Activated CD4-positive, alpha-beta memory T cell treated with anti-CD3 and anti-CD28 coated beads for 36 hours (primary cell): ENCODE measurements at places on chromosomes 7 and 10. TPM values are rescaled to one million over a fixed set of nuclear protein-coding genes. Genes with fewer than 3 reads are reported as not detected.
A peak's percentile ranks its signal among the peaks of the same experiment; 100 is the strongest.

SYCE1 gene
- total RNA-seq, result not detected

DNA sequence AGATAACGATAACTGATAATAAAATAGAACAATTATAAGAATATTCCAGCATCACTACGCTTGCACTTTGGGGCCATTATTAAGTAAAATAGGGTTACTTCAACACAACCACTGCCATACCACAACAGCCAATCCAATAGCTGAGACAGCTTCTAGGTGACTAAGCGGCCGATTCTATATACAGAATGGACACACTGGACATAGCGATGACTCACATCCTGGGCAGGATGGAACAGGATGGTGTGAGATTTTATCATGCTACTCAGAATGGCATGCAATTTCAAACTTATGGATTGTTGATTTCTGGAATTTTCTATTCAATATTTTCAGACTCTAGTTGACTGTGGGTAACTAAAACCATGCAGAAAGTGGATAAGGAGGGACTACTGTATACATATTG lies 920.9 kb downstream of the LRMDA start:
- DNase-seq, result no peak

DNA sequence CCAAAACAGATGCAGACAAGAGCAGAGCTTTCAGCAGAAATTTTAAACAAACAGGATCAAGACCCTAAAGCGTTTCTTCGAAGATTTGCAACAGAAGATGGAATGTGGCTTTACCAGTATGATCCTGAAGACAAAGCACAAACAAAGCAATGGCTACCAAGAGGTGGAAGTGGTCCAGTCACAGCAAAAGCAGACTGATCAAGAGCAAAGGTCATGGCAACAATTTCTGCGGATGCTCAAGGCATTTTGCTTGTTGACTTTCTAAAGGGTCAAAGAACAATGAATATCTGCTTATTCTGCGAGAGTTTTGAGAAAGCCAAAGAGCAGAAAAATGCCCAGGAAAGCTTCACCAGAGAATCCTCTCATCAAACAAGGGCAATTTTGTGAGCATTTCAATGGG lies 130.4 kb downstream of the MBL2 start:
- DNase-seq, result no peak

KEL gene
- total RNA-seq, result 0.55 TPM

- no peak for DNase-seq
These were observed 37.1 kb upstream of the BICC1 start for GRCh38 chr10:58475322-58476277.

- no peak for DNase-seq
These were observed 51.3 kb upstream of the GSDME start for GRCh38 chr7:24808518-24808917.

DNA sequence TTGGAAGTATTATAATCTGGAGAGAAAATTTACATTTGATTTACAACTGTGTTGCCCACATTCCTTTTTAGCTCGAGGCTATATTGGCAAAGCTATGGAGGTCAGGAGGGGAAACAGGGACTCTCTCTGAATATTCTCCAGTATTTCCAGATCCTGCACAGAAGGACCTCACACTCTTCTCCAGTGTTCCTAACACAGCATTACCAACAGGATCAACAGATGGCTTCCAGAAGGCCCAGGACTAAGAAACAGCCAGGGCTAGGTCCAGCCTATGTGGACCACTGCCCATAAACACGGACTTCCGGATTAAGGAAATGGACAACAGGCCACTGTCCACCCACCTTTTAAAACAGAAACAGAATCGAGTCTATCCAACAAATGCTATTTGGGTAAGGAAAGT lies 65.3 kb downstream of the CHCHD3 start:
- no peak for DNase-seq

ZNF467 gene
- total RNA-seq, result 0.45 TPM

DNA sequence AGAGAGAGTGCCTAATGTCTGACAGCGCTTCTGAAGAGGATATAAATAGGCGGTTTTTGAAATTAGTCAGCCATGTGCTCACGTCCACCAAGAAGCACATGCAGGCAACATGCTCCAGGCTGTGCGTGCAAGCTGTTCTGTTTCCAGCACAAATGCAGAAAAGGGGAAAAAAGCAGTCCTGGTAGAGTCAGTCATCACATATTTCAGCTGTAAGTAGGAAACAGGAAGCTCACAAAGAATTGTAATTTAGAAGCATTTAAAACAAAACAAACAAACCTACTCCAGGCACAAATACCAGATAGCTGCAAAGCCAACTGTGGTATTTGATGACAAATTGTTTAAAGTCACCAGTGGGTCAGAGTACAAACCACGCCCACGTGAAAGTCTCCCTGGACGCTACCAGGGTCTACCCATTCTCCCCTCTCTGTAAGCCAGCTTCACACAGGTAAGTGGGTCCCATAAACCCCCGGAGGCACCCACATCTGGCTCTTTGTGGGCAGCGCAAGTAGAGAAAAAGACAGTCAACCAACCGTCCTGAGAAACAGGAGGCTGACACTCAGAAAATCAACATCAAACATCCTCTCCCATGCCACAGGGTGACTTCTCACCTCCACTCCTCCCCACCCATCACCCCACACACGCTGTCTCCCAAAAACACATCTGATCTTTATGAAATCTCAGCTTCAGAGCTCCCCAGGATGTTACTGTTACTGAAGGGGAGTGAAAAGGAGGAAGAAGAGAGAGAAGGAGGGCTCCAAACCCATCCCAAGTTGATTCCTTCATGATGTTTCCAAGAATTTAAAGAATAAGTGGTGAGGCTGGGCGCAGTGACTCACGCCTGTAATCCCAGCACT lies 186.4 kb downstream of the FAM107B start:
- peak; percentile 82 for DNase-seq

- no peak for DNase-seq
These were observed 26.8 kb upstream of the C7orf33 start for GRCh38 chr7:148563583-148564274.

DNA sequence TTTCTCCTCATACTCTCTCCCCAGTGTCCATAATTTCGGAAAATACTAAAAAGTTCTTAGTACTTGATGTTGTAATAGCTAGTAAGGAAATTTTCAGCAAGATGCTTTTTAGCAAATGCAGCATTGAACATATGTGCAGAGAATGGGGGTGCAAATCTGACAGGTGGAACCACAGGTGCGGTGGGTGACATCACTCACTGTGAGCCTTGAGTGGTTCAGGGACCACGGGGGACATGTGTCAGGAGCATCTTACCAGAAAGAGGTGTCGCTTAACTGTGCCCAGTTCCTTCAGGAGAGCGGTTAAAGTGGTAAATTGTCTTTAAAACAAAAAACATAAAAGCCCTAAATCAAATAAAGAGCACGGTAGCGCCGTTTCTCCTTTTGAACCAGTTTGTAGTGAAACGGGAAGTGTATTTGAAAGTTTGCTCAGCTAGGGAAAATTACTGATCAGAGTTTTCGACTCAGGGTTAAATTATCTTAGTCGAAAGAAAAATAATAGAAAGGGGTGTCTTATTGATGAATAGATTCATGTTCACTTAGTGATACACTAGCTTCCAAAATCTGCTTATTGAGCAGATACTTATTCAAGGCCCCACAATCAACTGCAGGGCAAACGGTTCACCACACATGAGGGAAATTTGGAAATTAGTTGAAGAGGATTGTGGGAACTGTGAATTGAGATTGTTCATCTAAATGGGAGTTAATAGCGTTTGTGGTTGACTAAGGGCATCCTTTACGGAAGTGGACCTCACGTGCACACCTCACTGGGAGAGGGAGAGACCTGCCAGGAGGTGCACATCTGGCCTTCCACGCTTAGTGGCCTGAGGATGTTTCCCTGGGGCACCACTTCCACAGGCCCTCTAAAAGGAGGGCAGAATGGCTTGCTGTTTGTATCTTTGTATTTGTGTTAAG lies 12.7 kb downstream of the CUL1 start:
- no peak for DNase-seq

- DNase-seq, result no peak
These were observed 19.5 kb upstream of the MMP21 start for GRCh38 chr10:125795128-125795527.

GRCh38 chr10:79947083-79947415 lies 1.9 kb downstream of the SFTPD start:
- DNase-seq, result no peak

KLF14 gene
- total RNA-seq, result not detected

DNA sequence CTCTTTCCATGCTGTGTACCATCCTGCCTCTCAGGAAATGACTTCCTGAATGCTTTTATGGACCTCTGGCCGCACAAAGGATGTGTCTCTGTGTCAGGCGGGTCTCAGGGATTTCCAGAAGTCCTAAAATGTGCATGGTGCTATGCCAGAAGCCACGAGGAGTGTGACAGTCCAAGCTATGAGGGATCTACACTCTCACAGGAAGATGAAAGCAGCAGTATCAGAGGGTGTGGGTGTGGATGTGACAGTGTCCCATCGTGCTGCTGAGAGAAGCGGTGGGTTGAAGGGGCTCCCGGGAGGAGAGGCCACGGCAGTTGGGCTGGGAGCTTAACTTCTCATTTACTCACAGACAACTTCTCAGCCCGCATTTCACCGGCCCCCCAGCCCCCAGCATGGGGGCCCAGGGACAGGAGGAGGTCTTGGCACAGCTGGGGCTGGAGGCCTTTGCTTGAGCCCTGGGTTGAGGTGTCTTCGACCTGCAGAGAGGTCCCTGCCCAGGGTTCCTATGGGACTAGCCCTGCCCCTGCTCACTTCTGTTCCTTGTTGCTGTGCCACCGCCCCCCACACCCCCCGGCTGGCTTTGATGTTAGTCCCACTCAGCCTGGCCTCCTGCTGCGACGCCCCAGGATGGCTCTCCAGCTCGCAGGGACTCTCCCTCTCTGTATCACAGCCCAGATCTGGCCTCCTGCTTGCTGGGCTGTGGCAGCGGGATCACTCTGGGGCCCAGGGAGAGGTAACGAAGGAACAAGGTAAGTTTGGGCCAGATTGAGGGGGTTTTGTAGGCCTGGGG lies 30.8 kb upstream of the EMX2 start:
- no peak for DNase-seq

GRCh38 chr10:110679486-110680272 lies 35.5 kb downstream of the RBM20 start:
- no peak for DNase-seq

SPDYE9 gene
- not detected for total RNA-seq

- DNase-seq, result no peak
These were observed 111.9 kb downstream of the ATXN7L1 start for GRCh38 chr7:105764506-105764905.

DNA sequence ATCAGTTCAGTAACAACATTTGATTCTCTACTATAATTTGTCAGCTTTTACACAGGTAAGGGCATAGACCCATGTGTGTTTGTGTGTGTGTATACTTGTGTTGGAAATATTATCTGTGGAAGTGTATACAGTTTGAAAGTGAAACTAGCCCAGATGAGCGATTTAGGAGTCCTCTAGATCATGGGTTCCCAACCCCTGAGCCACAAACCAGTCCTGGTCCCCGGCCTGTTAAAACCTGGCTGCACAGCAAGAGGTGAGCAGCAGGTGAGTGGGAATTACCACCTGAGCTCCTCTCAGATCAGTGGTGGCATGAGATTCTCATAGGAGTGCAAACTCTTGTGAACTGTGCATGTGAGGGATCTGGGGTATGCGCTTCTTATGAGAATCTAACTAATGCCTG lies 1221.5 kb upstream of the SORCS1 start:
- no peak for DNase-seq

DNA sequence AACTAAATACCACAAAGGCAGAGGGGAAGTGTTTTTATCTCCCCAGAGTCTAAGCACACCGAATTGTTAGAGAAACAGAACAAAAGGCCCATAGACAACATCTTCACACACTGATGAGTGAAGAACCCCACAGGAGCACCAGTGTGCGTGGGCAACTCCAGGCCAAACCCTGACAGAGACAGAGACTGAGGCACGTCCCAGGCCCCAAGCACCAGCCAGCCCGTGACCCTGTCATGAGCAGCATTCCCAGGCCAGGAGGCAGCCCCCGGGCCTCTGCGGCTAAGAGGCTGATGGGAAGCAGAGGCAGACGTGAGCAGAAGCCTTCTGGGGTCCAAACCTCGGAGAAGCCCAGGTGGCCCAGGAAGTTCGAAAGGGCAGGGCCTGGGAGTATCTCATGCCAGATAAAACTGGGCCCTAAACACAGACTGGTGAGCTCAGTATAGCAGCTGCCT lies 184.4 kb downstream of the TCERG1L start:
- no peak for DNase-seq

DNA sequence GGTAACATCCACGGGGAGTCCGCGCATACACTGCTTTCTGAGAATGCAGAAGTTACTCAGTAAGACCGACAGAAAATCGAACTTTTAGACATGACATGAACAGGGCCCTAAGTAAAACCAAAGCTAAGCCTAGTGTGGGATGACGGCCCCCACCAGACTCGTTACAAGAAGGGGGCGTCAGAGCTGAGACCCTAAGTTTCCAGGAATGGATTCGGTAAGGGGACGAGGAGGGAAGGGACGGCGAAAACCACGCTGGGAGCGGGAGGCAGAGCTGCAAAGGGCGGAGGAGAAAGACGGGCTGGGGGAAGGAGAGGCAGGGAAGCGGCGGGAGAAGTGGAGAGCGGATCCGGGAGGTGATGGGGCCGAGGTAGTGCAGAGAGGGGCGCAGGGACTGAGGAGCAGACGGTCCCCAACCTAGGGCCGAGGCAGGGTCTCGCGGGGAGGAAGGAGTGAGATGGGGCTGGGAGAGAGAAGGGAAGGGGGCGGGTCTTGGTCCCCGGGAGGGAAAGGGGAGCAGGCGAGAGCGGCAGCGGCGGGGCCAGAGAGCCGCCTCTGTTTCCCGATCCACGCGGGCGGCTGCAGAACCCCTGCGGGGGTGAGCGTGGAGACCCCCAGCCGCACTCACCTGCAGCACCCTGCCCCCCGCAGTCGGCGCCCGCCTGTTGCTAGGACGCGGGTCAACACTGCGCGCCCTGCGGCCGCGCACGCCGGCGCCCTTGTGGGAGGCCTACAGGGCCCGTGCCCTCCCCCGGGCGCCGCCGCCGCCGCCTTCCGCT lies 513 bp downstream of the ODAD2 start:
- peak; percentile 29 for DNase-seq

DNA sequence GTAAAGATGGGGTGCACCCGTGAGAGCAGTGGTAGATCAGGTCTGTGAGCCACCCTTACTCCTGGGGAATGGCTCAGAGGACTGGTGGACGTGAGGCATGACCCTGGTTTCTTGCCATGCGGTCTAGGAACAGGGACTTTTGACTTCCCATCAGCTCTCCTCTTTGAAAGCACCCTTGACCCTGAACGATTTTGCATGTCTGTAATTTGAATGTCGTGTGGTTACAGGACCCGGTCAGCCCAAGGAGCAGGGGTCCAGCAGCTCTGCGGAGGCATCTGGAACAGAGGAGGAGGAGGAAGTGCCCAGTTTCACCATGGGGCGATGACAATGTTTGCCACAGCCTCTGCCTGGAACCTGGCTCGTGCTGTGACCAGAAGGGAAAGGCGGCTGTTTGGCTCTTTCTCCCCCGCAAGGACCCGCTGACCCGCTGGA lies 8.6 kb upstream of the ORAI2 start:
- DNase-seq, result no peak

GRCh38 chr10:72086466-72087391 lies 1.6 kb downstream of the SPOCK2 start:
- DNase-seq, result peak; percentile 72

PIP gene
- total RNA-seq, result not detected

DNA sequence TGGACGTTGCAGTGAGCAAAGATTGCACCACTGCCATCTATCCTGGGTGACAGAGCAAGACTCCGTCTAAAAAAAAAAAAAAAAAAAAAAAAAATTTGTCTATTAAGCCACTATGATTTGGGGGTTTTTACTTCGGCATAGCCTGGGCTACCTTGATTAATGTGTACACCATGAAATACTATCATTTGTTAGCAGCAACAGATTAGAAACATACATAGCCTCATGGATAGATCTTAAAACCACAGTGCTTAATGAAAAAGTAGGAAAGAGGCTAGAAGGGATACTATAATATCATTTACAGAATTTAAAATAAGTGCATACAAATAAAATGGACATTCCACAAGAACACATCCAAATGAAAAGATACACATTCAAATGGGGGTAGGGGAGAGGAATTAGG lies 77.3 kb upstream of the IL6 start:
- no peak for DNase-seq

PPP1R9A gene
- not detected for total RNA-seq
